Activated naive CD4-positive, alpha-beta T cell (primary cell): ENCODE measurements at places on chromosomes 5 and 9.

DNA sequence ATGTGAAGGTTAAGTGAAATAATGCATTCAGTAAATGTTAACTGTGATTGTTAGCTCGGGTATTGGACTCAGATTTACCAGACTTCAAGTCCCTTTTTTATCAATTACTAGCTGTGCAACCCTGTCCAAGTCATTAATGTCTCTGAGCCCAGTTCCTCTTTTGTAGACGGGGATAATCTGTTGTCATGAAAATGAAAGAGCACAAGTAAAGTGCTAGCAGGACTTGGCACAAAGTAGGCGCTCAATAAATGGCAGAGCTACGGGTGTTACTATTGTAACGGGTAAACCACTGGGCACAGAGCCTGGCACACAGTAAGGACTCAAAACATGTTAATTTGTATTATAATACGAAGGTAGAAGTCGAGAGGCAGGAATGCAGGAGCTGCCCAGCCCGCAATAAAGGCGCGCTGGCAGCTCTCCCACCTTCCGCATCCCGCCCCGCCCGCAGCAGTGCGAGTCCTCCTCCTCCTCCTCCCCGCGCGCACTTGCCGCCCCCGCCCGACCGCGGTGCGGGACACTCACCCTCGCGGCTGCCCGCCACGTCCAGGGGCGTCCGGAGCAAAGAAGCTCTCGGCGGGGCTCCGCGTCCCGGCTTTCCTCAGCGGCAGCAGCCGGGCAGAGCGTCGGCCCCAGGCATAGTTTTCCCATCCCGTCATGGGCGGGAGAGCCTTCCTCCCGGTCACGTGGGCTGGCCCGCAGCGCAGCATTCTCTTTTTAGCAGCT is at the start of gene C1QTNF2:
Gene C1QTNF2, minus strand, starts transcription at position 637 of the 723 bp plus-strand sequence. CDS start 15,615 bp downstream, outside the sequence.
- DNase-seq: no peak

GRCh38 chr5:73686912-73687311 is 60.9 kb downstream of the ARHGEF28 start:
- DNase-seq: no peak

DNA sequence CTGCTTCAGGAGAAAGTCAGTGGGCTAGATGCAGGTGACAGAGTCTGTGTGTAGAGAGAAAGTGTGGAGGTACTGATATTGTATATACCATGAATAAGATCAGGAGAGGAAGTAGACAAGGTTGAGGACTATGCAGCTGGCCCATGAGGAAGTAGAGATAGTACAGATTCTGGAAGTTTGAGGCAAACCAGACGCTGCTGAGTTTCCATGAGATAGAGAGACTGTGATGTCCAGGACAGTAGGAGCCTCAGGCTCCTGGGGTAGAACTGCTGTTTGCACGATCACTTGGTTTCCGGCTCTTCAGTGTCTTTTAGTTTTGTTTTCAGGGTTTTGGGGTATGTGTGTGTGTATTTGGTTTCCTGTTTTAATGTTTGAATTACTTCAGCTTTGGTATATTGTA is 13.6 kb downstream of the OTULINL start:
- no peak for DNase-seq

- no peak for DNase-seq
These were observed 27.6 kb downstream of the TMEM245 start for GRCh38 chr9:109092051-109092580.

DNA sequence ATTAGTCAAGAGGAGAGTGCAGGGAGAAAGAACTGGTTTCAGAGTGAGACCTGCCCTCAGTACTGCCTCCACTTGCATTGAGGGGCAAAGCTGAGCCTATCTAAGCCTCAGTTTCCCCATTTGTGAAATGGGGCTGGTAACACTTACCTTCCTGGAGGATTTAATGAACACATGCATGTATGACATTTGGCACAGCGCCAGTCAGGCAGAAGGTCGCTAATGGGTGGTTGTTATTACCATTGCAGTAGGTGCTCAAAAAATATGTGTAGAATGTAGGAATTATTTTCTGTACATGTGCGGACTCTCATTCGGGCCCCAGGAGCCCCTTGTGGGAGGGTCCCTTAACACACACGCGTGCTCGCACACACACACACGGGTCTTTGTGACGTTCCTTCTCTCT is 10.9 kb downstream of the FAT2 start:
- DNase-seq: no peak
